ENCODE measurements at places on chromosomes 11 and 22. TPM values are rescaled to one million over a fixed set of nuclear protein-coding genes. Genes with fewer than 3 reads are reported as not detected.

ANO1 gene
- total RNA-seq = not detected

KDM4F gene
- total RNA-seq = not detected

MFRP gene
- total RNA-seq = not detected

CSNK2A3 gene
- 4.2 TPM for total RNA-seq

LUZP2 gene
- not detected for total RNA-seq

RRP7A gene
- 77.4 TPM for total RNA-seq

IGF2 gene
- total RNA-seq = 2.3 TPM

HEPN1 gene
- total RNA-seq = not detected

MMP27 gene
- total RNA-seq = not detected

B4GALNT4 gene
- total RNA-seq = 61.5 TPM

MMP1 gene
- total RNA-seq = 0.78 TPM

OR4D5 gene
- total RNA-seq = not detected

CFAP68 gene
- total RNA-seq = 39.5 TPM

TBC1D22A gene
- total RNA-seq = 15.0 TPM

MS4A8 gene
- total RNA-seq = not detected

TRIM51G gene
- total RNA-seq = not detected

MRGPRD gene
- not detected for total RNA-seq

CD3D gene
- not detected for total RNA-seq

PGR gene
- not detected for total RNA-seq

MCAM gene
- not detected for total RNA-seq

ANO9 gene
- not detected for total RNA-seq

PICK1 gene
- total RNA-seq = 30.8 TPM

OR5B21 gene
- not detected for total RNA-seq

OR2AT4 gene
- total RNA-seq = not detected

CRYBB3 gene
- total RNA-seq = not detected

OR8B8 gene
- total RNA-seq = not detected

CST6 gene
- total RNA-seq = not detected

LARGE2 gene
- not detected for total RNA-seq

DKK3 gene
- total RNA-seq = 67.3 TPM

SYCE3 gene
- not detected for total RNA-seq

GGTLC3 gene
- total RNA-seq = not detected

CHST1 gene
- total RNA-seq = not detected

OR8J3 gene
- not detected for total RNA-seq

MAP6 gene
- not detected for total RNA-seq

CLDN5 gene
- not detected for total RNA-seq

EXPH5 gene
- 2.0 TPM for total RNA-seq

LGALS12 gene
- total RNA-seq = not detected

HMOX1 gene
- total RNA-seq = 167 TPM

OR2D2 gene
- total RNA-seq = not detected

BTBD18 gene
- total RNA-seq = not detected

YAP1 gene
- 16.8 TPM for total RNA-seq

F2 gene
- 0.71 TPM for total RNA-seq

OR51A2 gene
- not detected for total RNA-seq

C11orf52 gene
- total RNA-seq = not detected

ACR gene
- total RNA-seq = not detected

Data from Caki2 (cell line).